ENCODE measurements at places on chromosomes 11 and 22.

DNA sequence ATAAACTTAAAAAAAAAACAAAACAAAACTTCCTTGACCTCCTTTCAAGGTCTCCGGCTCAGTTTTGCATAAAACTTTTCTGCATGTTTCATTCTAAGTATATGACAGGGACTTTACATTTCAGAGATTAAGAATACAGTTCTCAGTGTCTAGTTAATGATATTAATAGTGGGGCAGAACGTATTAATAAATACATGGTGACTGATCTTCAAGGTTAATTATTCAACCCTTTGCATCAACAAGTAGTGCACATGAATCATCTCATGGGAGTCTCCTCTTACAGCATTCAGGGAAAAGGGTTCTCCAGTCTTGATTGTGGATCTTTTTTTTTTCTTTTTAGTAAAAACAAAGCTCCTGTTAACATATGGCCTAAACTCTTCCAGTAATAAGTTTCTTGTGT, 146.8 kb downstream of the KIRREL3 start:
- DNase-seq, result no peak

- no peak for DNase-seq
Observed at GRCh38 chr22:34017205-34017604, 96.9 kb upstream of the LARGE1 start.

GRCh38 chr11:134332189-134332631, 422 bp downstream of the GLB1L2 start:
- no peak for DNase-seq

GRCh38 chr22:24542641-24543040, 12.3 kb downstream of the GUCD1 start:
- DNase-seq, result no peak

DNA sequence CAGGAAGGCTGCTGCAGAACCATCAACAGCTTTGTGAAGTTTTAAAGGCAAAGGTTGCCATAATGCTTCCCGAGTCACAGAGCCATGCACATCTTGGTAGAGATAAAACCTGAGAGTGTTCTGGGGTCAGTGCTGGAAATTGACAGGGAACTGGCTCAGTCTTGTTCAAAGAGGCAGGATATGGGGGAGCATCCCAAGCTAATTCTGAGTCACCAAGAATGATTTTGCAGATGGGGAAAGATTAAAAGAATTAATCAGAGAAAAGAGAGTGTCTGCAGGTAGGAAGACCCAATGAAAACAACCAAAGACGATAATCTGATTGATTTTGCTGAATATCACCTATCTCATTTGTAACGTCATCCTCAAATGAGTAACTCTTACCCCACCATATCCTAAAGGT, 99.9 kb upstream of the CD44 start:
- no peak for DNase-seq
